ENCODE measurements at places on chromosomes 13 and 19.

GRCh38 chr19:51664997-51665396 lies 18.4 kb upstream of the SIGLEC14 start:
- DNase-seq: no peak

DNA sequence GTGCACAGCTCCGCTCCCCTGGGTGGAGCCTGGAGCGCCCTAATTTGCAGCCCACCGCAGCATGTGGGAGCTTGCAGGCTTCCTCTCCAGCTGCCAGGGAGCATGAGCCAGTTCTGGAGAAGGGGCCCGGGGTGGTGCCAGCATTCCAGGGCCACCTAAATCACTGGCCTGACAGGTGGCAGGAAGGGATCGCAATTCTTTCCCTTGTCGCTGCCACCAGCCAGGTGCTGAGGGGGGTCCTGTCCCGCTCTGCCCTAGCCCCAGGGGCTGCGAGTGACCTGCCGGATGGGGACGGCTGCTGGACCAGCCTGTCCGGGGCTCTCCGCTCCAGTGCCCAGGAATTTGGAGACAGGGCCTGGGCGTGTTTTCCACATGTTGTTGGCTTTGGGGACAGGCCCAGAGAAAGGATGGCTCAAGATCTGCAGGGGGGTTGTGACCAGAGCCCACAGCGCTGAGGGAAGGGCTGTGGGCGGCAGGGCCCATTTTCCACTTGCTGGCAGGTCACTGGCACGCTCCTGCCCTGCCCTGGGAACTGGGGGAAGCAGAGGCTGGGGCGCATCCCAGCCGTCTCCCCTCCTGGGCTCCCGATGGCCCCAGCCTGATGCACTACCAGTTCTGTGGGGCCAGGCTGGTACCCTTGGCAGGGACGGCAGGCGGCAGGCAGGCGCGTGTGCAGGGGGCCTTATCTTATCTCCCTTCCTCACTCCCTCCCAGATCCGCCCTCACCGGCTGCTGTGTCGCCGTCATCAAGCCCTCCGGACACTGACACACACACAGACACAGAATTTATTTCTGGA lies 9.5 kb downstream of the NDUFA11 start:
- DNase-seq: no peak

- no peak for DNase-seq
Observed at GRCh38 chr13:76854894-76855293, 31.3 kb downstream of the KCTD12 start.

- DNase-seq: no peak
Observed at GRCh38 chr13:51229101-51229719, 7.0 kb downstream of the FAM124A start.

GRCh38 chr19:30385666-30386065 lies 13.5 kb downstream of the ZNF536 start:
- no peak for DNase-seq

DNA sequence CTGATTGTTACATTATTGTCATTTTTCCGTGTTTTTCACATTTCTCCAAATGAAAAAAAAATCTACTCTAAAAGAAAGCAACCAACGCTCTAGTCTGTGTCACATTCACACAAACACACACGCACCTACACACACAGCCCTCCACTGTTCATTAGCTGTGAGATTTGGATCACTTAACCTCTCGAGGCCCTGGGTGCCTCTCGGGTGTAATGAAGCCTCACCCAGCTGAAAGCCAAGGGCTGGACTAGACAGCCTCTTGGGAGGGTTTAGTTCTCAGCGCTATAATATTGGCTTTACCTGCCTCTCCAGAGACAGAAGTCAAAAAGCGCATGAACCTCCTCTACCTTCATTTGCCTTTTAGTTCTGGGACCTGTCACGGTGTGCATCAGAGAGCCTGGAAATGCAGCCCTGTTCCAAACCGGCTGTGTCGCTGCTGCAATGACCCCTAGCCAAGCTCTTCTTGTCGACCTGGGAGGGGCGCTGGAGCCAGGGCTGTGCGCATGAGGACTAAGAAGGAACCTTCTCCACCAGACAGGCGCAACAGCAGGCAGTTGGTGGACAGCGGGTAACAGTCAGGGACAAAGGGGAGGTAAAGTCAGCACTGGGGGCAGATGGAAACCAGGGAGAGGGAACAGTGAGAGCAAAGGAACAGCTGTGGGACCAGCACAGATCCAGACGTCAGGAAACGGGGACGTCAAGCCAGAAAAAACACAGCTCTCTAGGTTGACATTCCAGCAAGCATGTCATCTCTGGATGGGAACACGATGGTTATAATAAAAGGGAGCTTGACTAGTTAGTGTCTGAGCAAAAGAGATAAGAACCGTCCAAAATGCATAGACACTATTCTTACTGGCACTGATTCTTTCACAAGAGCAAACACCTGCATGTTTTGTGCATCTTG lies 375.9 kb downstream of the EFNB2 start:
- no peak for DNase-seq

GRCh38 chr13:81929988-81930387 lies 1589.1 kb upstream of the SPRY2 start:
- no peak for DNase-seq

DNA sequence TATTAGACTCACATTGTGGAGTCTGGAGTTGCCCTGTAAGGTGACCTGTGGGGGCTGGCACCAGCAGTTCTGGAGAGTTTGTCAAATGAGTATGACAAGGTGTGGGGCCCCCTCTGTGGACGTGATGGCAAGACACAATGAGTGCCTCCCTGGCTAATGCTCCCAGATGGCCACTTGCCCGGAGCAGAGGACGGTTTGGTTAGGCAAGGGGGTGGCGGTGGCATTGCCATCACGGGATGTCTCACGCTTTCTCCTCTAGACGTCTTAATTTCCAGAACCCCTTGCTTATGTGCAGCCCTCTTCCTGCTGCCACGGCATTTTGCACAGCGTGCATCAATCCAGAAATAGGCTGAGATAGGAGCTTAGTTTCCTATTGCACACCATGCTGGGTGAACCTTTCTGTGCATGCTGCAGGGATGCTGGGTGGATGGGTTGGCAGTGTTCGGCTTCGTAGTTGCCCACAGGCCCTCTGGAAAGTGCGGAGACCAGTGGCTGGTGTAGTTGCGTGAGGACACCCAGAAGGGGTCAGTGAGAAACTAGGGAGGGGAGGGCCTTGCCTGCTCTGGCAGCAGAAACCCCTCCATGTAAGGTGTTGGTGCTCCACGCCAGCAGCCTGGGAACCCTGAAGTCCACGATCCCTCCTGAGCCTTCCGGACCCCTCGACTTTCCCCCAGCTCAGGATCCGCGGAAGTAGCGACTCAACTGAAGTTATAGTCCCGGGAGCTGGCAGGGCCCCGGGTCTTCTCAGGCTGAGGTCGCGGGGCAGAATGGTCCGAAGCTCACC lies 18.1 kb upstream of the LRP3 start:
- no peak for DNase-seq

DNA sequence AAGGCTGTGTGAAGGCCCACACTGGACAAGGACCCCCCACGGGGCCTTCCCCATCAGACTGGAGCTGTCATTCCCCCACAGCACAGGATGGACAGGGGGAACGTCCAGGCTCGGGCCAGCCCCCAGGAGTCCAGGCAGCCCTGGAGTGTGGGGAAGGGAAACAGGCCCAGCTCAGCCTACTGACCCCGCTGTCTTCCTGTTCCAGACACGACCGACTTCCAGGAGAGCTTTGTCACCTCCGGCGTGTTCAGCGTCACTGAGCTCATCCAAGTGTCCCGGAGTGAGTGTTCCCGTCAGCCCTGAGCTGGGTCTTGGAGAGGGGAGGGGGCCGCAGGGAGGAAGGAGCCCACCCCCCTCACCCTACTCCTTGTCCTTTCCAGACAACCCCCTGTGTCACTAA lies 47.0 kb downstream of the SMIM24 start:
- no peak for DNase-seq

DNA sequence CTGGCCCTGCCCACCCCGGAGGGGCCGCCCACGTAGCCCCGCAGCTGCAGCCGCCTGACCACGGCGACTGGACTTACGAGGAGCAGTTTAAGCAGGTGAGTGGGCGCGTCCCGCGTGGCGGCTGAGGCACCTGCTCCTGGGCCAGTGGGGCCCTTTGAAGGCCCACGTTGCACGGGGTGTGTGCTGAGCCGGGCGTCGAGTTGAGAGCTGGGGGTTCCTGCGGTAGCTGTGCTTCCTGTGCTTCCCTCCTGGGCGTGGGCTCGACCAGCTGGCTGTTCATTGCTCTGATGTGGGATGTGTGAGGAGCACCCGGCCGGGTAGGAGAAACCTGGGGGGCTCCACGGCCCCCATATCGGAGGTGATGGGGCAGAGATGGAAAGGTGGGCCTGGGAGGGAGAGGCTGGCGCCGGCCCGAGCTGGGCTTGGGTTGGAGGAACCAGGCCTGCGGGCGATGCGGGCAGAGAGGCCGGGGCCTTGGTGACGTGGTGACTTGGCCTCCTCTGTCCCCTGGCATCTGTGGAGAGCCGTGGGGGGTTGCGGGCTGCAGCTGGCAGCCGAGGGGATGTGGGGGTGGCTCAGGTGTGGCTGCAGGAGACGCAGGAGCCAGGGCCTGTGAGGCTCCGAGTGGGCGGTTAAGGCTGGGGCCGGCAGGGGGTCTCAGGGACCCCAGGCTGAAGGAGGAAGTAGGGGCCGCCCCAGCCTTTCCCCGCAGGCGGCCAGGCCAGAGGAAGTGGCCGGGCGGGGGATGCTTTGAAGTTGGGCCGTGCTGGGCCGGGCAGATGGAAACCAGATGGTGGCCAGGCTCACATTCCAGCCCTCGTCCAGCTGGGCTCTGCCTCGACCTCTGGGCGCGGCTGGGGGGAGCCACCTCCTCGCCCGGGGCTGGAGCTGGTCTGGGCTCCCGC lies 7.1 kb downstream of the ARID3A start:
- DNase-seq: peak; percentile 86

- no peak for DNase-seq
Observed at GRCh38 chr13:73967397-73968165, 166.6 kb downstream of the KLF12 start.

DNA sequence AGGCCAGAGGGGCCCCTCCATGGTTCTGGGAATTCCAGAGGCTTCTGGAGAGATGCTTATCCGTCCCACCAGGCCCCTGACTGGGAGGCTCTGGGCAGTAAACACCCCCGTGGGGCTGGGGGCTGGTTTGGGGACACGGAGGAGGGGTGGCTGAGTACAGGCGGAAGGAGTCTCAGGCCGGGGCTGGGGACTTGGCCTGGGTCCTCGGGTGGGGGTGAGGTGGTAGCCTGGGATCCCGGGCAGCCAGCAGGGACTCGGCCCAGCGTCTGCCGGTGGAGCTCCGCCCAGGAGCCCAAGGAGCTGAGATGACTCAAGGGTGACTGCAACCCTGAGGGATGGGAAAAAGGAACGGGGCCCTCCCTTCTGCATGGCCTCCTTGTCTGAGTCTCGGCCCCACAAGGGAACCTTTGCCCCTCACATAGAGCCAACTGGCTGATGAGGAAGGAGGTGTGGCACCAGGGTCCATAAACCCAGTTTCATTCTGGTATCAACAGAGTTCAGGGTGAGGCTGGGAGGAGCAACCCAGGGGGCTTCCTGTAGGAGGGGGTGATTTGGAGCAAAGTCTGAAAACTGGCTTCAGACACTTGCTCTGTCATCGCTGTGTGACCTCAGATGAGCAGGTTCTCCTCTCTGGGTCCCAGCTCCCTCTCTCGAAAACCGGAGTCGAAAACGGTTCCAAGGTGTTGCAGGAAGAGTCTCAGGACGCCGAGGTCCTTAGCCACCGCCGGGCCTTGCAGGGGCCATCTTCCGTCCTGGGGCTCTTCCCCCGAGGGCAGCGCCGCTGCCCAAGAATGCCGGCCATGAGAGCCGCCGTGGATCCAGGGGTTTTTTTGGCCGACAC lies 809 bp downstream of the MISP start:
- DNase-seq: no peak

GRCh38 chr13:100433475-100433874 lies 155.1 kb downstream of the GGACT start:
- no peak for DNase-seq

DNA sequence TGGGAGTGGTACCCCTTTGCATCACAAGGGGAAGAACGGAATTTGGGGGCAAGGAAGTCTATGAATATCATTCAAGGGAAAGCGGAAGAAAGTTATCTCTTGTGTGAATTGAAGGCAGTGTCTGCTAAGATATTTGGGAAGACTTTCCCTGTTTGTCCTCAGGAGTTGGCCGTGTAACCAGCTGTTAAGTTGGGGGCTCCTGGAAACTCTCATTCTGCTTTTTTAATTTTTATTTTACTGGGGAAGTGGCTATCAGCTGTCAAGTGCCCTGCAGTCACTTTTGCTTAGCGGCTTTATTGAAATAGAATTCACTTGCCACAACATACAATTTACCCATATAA lies 2.9 kb downstream of the UPF1 start:
- DNase-seq: no peak

GRCh38 chr13:29771247-29771646 lies 79.2 kb downstream of the UBL3 start:
- no peak for DNase-seq

DNA sequence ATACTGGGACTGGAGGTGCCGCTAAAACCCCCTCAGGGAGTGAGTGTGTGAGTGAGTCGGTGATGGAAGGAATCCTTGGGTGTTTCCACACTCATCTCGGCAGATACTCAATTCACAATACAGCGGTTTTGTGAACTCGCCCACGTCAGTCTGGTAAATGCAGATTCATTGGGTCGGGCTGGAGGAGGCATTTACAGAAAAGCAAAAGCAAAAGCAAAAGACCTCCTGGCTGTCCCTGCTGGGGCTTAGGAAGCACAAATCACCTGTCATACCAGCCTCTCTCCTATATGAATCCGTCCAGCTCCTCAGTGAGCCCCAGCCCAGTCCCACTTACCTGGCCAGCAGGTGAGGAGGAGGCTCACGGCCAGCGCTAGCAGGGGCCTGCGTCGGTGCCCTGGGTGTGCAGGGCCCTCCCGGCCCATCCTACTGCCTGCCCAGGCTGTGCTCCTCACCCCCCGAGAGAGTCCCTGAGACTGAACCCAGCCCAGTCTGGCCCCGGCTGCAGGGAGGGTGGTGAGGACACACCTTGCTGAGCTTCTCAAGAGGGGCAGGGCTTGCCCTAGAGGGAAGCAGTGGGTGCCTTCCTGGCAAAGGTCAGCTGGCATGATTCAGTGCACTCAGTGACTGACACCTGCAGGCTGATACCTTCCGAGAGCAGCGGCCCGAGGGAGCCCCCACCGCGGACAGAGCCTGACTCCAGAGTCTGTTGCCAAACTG lies at the start of gene MUC16:
Gene MUC16, minus strand, starts transcription at position 475 of the 717 bp plus-strand sequence.
- no peak for DNase-seq

- no peak for DNase-seq
Observed at GRCh38 chr19:57668635-57669034, at the start of gene ZSCAN4. Gene ZSCAN4 (plus strand): TSS chr19:57668935. CDS start chr19:57676146, 7,211 bp downstream.

- DNase-seq: no peak
Observed at GRCh38 chr19:38654628-38655055, 7.2 kb downstream of the ACTN4 start.

DNA sequence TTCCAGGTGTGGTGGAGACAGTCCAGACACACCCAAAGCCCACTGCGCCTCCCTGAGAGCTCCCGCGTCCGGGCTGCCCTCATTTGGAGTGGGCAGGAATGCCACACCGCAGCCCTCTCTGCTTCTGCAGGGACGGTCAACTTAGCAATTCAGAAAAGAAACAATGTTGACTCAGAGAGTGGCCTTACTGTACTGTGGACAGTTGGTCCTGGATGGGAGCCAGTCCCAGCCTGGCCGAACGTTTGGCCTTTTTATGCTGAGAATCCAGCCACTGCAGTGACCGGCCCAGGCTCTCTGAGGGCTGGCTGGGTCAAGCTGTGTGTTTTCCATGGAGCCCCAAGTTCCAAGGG lies 7.2 kb downstream of the GAS6 start:
- DNase-seq: no peak

- no peak for DNase-seq
Observed at GRCh38 chr13:44053208-44053607, 173.5 kb downstream of the LACC1 start.
